ENCODE measurements at places on chromosomes 3 and 15. TPM values are rescaled to one million over a fixed set of nuclear protein-coding genes. Genes with fewer than 3 reads are reported as not detected.

Gene IL17RE
- total RNA-seq = 22.7 TPM

Gene PLA2G4E
- total RNA-seq = not detected

Gene GXYLT2
- total RNA-seq = 2.9 TPM

Gene SLC28A1
- total RNA-seq = 0.70 TPM

Gene XIRP1
- not detected for total RNA-seq

Gene PARP9
- 15.0 TPM for total RNA-seq
